Left lobe of liver (tissue), 2 donors: ENCODE measurements at places on chromosomes 12 and 14. TPM values are rescaled to one million over a fixed set of nuclear protein-coding genes. Genes with fewer than 3 reads are reported as not detected.

GRCh38 chr14:66403183-66403582 is 83.0 kb upstream of the CCDC196 start:
- no peak for DNase-seq

- peak; percentile 87 for DNase-seq
These were observed at the start of the genes AREL1 and FCF1 for GRCh38 chr14:74712499-74713394. Gene AREL1, minus strand, starts transcription at chr14:74713080. Its CDS starts 27,465 bp downstream, at chr14:74685615. Gene FCF1, plus strand, starts transcription at chr14:74713144. Its CDS starts 54 bp downstream, at chr14:74713198.

DNA sequence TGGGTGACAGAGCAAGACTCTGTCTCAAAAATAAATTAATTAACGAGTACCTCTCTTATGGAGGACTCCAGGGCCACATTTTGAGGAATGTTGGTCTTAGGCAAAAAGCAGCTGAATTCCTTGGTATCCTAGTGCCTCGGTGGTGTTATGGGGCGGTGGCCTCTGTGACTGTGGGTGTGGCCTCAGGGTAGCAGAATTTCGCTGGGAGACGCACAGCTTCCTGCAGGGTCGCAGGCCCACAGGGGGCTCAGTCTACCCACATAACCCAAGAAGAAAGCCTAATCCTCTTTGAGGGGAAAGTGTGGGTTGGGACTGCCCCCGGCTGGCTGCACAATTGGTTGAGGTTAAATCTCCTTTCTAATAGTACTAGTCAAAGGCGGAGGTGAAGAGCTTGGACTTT is 11.2 kb upstream of the SERPINA4 start:
- no peak for DNase-seq

The KRT74 gene
- total RNA-seq = not detected

DNA sequence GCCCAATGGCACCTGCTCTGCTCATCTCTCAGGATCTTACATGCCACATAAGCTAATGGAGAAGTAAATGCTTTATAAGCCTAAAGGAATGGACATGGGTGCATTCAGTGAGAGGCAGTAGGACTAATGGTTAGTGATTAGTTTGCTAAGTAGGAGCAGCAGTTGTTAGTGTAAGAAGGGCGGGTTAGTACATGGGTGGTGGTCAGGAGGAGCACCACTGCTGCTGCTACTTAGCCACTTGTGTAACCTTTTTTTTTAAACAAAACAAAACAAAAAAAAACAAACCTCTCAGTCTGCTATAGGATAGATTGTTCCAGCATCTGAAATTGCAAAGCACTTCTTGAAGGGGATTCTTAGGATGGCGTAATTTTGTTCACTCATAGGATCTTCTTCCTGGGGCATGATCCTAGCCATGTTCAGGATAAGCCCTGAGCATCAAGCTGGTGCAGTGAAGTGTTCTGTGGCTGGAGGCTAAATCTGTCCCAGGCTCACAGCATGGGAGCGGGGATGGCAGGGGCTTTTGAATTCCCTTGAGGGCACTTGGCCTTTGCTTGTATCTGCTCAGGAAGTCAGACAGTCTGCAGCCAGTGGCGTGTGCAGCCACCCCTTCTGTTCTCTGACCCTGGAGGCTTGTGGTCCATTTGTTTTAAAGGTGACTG is 63.6 kb downstream of the CHST11 start:
- DNase-seq = no peak

DNA sequence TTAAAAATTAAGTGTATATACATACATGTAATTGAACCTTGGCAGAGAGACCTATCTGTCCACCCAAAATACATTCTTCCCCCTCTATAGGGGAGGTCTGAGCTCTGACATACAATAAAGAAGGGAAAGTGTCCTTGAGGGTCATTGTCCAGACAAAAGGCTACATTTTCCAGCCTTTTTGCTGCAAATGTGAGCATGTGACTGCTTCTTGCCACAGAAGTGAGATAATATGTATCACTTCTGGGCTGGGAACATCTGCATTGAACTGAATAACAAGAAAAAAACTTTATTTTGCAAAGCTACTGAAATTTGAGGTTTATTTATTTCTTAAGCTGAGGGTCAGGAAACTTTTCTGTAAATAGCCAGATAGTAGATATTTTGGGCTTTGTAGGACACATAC is 131.3 kb downstream of the TBC1D30 start:
- no peak for DNase-seq
